Fibroblast of skin of back (primary cell): ENCODE measurements at places on chromosomes 1 and 21.
A peak's percentile ranks its signal among the peaks of the same experiment; 100 is the strongest.

GRCh38 chr21:26597981-26598380 lies 24.9 kb upstream of the CYYR1 start:
- no peak for DNase-seq

GRCh38 chr1:110713221-110713620 lies 38.5 kb upstream of the KCNA3 start:
- no peak for DNase-seq

DNA sequence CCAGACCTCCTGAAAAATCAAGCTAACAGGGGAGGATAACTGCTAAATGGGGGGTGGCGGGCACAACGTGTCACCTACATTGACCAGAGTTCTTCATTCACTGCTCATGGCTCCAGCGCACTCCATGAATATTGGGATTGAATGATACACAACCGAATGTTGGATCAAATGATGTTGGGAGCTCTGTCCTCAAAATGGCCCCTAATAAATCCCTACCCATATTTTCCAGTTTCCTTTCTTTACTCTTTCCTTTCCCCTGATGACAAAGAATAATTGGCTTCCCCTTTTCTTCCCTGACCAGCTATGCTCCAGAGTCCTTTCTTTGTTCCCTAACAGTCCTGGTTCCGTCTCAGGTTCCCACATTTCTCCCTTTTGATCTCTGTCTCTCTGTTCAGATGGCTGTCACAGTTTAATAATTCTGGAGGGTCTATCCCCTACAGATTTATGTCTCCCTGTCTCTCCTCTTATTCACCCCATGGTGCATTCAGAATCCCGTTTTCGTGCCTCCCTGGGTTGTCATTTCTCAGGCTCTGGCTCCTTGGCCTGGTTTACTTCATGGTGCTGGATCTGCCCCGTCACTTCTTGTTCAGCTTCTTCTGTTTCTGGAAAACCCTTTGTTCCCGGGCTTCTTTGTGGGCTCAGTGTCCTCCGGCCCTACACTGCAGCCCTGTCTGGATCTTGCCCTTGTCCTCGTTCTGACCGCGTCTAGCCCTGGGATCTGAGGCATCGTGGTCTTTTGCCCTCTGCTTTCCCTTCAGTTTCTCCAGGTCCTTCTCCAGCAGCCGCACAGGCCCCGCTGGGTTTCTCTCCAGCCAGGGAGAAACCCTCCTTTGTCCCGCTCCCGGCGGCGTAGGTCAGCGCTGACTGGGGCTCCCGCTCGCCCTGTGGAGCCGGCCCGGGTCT lies 78.3 kb downstream of the NDUFS5 start:
- DNase-seq, result peak; percentile 46

GRCh38 chr1:177206831-177207355 lies 36.1 kb downstream of the BRINP2 start:
- DNase-seq, result no peak

DNA sequence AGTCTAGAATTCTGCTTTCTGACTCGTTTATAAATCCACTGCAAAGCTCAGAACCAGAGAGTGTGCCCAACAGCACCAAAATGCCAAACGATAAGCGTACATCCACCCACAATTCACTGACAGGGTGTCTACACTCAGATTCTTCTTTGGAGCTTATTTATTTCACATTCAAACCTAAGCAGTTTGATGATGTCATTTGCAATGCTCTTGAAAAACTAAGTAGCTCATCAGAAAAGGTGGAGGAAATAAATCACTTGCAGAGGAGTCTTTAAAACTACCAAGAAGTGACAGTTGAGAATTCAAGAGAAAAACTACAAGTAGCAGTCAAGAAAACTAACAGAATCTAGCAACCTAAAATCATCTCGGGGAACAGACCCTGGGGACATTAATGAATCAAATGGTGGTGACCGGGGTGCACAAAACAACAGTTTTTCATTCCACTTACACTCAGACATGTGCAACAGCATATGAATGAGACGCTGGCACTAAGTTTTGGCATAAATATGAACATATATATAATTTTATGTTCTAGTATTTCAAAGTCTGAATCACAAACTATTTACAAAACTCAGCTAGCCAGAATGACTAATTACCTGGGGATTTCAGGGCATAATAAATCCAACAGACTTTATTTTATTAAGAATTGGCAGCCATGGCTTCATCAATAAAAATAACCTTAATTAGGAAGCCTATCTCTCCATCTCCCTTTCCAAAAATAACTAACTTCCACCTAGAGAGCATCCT lies 119.4 kb downstream of the SIPA1L2 start:
- DNase-seq, result no peak

DNA sequence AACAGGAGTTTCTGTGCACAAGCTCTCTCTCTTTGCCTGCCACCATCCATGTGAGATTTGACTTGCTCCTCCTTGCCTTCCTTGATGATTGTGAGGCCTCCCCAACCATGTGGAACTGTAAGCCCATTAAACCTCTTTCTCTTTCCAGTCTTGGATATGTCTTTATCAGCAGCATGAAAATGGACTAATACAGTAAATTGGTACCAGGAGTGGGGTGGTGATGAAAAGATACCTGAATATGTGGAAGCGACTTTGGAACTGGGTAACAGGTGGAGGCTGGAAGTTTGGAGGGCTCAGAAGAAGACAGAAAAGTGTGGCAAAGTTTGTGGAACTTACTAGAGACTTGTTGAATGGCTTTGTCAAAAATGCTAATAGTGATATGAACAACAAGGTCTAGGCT lies 69.1 kb upstream of the VANGL1 start:
- no peak for DNase-seq
